ENCODE measurements at places on chromosomes 4 and X. TPM values are rescaled to one million over a fixed set of nuclear protein-coding genes. Genes with fewer than 3 reads are reported as not detected.

The AVPR2 gene
- not detected for total RNA-seq

The LPAR4 gene
- total RNA-seq, result under 0.01 TPM

- DNase-seq, result no peak
Measured at GRCh38 chrX:120726294-120726693, 96.4 kb upstream of the C1GALT1C1 start.

The RBMXL3 gene
- total RNA-seq, result not detected

The ARHGAP10 gene
- total RNA-seq, result 28.8 TPM

The ZNF630 gene
- total RNA-seq, result 2.3 TPM

- no peak for DNase-seq
Measured at GRCh38 chr4:55071951-55072350, 53.4 kb downstream of the KDR start.

DNA sequence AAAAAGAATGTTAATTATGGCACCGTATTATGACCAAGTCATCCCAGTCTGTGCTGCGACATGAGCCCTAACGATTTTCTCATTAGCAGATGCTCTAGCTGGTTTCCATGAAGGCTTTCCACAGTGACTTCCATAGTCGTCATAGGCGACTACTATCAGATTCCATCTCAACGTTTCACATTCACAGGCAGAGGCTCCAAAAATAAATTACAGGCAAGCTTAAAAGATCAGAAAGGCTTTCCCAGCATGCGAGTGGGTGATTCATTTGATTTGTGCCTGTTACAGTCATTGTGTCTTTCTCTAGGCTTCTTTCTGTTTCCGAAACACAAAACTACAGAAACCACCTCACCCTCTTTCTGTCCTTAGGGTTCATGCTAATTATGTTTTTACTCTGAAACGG, 43.2 kb downstream of the PALLD start:
- DNase-seq, result no peak

The ADH1C gene
- total RNA-seq, result not detected

The PDCL2 gene
- total RNA-seq, result not detected

The ZNF674 gene
- total RNA-seq, result 4.3 TPM

DNA sequence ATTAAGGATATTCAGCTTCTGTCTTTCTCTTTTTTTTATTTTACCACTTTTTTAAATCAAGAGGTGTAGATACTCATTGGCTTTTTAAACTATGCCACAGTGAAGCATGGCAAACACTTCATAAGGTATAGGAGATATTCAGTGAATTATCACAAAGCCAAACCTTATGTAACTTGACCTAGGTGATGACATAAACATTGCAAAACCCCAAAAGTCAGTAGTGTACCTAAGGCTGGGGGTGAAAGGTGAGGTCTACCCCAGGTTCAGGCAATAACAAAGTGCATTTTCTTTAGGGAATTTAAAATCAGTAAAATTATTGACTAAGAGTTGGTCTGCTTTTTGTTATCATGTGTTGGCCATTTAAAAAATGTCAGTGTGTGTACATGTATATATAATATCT, 39.1 kb downstream of the CDKL5 start:
- no peak for DNase-seq

- no peak for DNase-seq
Measured at GRCh38 chrX:42276982-42277690, 353.8 kb upstream of the CASK start.

The DUSP21 gene
- total RNA-seq, result not detected

DNA sequence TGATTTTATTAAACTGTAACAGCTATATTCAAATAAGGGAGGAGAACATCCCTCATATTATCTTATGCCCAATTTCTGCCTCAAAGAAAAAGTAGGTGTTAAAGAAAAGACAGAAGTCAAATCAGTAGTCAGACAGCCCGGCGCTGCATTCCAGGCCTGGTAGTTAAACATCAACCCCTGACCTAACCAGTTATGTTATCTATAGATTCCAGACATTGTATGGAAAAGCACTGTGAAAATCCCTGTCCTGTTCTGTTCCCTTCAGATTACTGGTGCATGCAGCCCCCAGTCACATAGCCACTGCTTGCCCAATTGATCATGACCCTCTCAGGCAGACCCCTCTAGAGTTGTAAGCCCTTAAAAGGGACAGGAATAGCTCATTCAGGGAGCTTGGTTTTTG, 269.9 kb upstream of the GALNT7 start:
- no peak for DNase-seq

DNA sequence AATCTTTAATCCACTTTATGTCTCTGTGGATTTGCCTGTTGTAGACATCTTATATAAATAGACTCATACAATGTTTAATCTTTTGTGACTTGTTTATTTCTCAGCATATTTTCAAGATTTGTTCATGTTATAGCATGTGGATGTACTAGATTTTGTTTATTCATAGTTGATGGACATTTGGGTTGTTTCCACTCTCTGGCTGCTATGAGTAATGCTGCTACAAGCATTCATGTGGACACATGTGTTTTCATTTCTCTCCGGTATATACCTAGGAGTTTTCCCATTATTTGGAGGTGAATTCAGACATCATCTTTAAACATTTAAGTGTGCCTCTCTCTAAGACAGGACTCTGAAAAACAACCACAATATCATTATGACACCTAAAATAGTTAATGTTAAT, 2.3 kb downstream of the IKBKG start:
- no peak for DNase-seq
